ENCODE measurements at places on chromosomes 7 and 10.

DNA sequence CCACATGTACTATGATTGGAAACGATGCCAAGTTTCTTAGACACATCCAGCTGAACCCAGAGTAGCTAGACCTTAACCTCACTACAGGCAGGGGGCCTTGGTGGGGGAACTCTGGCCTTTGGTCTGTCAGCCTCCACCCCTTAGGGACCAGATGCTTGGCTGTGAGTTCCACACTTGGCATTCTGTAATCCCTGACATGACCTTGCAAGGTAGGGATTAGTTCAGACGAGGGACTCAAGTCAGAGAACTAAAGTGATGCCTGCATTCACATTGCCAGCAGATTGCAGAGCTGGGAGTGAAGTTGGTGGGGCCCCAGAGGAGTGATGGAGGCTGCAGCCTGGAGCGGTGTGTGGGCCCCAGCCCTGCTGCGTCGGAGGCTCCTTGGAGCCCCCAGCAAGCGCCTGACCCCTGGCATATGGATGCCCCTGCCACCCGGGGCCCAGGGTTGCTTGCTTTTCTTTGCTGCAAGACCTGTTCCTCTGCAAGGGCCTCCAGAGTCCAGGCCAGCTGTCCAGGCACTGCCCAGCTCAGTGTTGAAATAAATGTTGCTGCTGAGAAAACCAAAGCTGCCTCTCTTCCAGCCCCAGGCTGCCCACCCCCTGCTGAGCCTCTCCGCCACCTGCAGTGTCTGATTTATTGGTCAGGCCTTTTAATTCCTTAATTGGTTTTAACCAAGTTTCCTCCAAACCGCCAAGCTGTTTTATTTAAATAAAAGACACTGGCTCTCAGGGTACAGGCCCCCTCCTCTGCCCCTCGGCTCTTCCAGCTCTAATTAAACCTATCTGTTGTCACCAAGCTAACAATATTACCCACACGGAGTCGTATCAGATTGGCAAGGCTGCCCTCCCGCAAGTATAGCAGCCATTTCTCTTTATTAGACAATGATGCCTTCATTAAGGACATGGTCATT, 4.7 kb downstream of the NPTX2 start:
- DNase-seq = no peak

- DNase-seq = peak; percentile 67
Observed at GRCh38 chr7:84060760-84061261, 133.8 kb downstream of the SEMA3A start.

GRCh38 chr7:101815826-101816594, 1.4 kb upstream of the CUX1 start:
- DNase-seq = peak; percentile 83

- DNase-seq = peak; percentile 57
Observed at GRCh38 chr7:7884855-7885254, 83.7 kb upstream of the GLCCI1 start.

DNA sequence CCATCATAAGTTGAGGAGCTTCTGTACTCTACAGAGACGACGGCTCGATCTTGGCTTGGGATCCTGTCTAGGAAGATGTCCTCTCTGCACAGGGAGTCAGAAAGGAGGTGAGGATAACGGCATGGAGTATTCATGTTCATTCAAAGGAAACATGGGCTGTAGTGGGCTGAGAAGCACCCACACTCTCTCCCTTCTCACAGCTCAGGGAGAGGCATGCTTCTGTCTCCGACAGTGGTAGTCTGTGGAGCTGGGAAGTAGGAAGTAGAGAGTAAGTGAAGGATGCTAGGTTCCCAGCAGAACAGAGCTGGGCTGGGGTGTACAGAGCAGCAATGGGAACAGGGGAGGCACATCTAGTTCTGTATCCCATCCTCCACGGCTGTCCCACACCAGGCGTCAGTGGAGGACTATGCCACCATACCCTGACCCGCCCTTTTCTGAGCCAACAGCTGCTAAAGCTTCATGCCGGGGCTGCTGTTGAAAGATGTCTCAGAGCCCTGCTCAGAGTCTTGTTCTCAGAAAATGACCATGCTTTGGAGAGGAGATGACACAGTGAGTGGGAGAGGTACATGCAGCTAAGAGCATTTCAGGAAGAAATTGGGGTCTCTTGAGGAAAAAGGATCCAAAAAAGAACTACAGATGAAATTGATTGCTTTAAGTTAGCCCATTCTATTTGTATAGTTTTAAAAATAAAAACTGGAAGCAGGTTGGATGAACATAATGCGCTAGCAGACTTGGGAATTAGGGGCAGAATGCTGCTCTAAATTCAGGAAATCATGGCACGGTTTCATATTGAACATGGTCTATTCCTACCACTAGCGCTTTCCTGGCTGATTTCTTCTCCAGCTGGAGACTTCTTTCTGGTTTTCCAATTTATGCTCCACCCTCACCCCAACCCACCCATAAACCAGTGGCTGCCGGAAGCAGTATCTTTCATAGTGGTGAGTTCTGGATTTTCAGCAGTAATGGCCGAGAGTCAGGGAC, 138.6 kb downstream of the CHN2 start:
- DNase-seq = no peak

DNA sequence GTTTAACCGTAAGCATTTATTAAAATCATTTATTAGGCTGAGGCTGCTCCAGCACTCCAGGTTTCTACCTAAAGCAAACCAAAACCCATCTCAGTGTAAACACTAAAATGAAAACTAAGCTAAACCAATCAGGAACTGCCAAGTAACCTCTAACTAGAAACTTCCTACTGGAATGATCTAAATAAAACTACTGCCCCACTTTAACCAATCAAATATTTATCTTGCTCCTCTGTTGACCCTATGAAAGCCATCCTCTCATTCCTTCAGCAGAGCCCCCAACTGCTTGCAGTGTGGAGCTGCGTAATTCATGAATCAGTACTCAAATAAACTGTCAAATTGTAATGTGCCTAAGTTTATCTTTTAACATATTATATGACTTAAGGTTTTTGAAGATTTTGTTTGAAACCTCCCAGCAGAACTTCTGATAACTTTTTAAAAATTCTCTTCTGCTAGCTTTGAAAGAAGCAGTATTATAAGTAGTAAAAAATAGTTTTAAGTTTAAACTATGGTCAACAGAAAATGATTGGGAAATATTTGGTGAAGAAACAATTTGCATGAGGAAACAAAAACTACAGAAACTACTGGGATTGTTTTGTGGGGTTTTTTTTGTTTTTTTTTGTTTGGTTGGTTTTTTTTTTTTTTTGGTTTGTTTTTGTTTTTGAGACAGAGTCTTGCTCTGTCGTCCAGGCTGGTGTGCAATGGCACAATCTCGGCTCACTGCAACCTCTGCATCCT, 47.4 kb downstream of the GPR37 start:
- no peak for DNase-seq

- DNase-seq = no peak
Observed at GRCh38 chr10:70162151-70162891, 8.0 kb downstream of the SAR1A start.

- no peak for DNase-seq
Observed at GRCh38 chr10:47092831-47093230, 181.6 kb downstream of the PTPN20 start.

GRCh38 chr7:973312-973711, 2.0 kb downstream of the COX19 start:
- DNase-seq = no peak

GRCh38 chr10:66246177-66246576, 679.7 kb upstream of the LRRTM3 start:
- no peak for DNase-seq

DNA sequence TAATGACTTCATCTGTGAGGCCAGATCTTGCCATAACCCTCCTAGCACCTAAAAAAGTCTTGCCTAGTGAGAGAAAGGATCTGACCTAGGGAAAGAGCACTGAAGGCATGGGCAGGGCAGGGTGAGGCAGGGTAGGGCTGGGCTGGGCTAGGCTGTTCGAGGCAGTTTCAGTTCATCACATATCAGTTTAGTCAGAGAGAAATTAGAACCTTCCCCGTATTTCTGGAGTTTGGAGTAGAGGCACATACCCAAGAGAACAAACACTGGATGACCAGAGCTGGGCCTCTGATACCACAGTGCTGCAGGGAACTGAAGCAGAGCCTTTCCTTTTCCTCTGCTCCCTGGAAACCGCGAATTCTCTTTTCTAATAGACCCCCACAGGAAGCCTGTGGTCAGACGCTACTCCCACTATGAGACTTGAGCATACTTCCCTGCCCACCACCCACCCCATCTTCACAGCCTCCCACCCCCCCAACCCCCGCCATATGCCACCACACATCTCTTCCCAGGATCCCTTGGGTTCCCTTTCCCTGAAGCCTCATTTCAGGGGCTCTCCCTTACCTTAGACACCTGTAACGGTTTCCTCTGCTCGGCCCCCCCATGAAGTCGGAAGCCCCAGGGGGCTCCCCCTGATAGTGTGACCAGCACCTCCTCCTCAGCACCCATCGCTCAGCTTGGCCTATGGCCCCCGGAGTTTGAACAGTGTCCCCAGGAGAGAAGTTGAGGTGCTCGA, 406 bp downstream of the SYNPO2L start:
- DNase-seq = no peak

DNA sequence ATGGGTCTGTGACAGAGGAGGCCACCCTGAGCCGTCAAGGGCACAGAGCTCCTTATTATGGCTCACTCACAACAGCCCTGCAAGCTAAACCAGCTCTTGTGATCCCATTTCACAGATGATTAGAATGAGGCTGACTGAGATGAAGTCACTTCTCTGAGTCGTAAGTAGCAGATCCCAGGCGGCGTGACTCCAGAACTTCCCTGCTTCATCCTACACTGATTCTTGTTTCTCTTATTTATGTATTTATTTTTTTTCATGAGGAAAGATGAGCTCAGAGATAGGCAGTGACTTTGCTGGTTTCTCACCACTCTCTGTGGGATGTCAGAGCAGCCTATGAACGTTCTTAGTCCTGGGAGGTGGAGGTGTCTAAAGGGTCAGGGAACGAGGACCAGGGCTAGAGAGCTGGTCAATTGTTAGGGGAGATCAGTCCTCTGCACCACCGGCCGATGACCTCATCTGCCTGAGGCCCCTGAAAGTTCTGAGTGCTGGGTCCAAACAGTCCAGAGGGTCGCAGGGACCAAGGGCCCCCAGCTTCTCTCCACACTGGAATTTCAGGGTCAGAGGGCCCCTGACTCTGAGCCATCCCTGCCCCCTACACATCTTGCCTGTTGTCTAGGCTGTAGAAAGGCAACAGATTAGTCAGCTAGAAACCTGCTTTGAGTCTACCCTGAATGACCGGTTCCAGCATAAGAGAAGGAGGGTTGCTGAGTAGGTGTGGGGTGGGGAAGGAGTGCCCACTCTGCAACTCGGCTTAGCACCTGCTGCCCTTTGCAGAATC, 17.9 kb downstream of the CLRN3 start:
- no peak for DNase-seq

- peak; percentile 56 for DNase-seq
Observed at GRCh38 chr10:95467162-95467599, 94.0 kb downstream of the SORBS1 start.

DNA sequence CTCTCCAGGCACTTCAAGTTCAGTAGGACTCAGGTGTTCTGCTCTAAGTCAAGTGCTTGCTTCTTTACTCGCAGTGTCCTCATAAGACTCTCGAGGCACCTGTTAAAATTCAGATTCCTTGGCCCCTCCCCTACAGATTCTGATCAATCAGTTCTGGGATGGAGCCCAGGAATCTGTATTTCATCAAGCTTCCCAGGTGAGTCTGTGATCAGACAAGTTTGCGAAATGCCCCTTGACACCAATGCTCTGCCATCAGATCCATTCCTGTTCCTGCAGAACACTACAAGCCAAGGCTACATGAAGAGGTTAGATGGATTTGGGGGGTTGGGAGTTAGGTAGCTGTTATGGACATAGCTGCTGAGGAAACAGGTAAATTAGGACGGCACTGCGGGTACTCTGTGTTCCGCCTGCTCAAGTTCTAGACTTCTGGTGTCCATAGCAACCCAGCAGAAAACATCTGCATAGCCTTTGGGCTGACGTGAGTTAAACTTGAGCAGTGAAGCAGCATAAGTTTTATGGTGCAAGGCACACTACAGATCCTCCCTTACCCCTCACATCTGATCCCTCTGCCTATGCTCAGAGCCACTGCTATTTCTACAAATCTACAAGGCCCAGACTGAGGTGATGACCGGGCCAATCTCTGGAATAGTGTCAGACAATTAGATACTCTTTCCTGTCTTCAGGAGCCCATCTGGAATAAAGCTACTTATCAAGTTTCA, 6.8 kb upstream of the NCOA4 start:
- no peak for DNase-seq

- DNase-seq = no peak
Observed at GRCh38 chr10:86344714-86345161, 21.9 kb downstream of the GRID1 start.

DNA sequence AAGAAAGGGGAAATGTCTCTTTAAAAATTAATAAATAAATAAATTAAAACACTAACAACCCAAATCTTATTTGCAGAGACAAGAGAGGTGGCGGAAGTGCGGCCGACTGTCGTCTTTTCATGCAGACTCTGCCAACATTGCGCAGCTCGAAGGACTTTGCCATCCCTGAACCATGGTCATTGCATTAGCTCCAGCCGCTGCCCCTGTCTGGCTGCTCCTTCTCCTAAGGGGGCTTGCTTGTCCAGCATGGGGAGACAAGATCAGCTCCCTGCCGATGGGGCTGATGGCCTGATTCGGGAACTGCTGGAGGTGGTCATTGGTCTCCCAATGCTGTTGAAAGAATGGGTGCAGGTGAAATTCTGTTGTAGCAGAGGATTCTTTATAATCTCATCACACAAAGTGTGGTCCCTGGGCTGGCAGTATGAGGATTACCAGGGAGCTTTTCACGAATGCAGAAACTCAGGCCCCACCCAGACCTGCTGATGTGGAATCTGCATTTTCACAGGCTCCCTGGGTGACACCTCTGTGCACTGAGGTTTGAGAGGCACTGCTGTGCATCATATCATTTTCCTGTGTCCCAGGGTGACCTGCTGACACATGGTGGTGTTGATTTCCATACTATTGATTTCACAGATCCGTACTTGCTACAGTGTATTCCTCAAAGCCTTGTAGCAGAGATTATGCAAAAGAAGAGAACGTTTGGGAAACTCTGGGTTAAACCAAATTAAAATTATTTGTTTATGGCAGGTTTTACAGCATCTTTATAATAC, 172.4 kb upstream of the ZMIZ1 start:
- no peak for DNase-seq

GRCh38 chr7:90222811-90223725, 11.5 kb downstream of the STEAP2 start:
- DNase-seq = peak; percentile 41

DNA sequence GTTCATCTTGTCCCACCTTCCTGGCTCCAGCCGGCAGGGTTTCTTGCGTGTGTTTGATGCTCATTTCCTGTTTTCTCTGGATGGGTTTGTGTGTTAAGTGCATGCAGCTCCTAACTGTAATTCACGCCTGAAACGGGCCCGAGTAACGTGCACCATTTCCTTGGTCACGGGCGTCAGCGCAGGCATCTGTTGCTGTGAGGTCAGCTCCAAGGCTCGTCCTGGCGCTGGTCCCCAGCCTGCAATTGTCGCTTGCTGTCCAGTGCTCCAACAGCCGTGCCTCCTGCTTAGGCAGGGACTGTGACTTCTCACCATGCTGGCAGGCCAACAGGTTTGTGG, 201.1 kb downstream of the GLRX3 start:
- no peak for DNase-seq

DNA sequence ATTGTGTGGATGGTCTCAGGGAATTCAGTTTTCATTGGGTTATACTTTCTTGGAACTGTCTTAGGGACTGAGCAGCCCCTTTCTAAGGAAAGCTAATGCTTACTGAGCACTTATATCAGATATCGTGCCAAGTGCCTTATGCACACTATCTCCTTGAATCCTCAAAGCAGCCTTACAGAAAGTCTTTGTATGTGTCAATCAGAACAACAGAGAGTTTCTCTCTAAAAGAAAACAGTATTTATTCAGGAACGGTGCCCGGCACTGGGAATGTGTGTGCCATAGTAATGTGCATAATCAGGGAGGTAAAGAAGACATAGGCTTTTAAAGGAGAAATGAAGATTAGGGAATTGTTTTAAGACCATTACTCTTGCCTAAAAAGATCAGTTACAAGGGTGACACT, 17.3 kb downstream of the ANTXRL start:
- DNase-seq = no peak
